MM.1S (cell line): ENCODE measurements at places on chromosomes 4 and X.
A peak's percentile ranks its signal among the peaks of the same experiment; 100 is the strongest.

GRCh38 chr4:61068745-61069144, 131.4 kb upstream of the ADGRL3 start:
- no peak for DNase-seq

GRCh38 chrX:124045109-124045508, 83.6 kb downstream of the STAG2 start:
- DNase-seq = no peak

DNA sequence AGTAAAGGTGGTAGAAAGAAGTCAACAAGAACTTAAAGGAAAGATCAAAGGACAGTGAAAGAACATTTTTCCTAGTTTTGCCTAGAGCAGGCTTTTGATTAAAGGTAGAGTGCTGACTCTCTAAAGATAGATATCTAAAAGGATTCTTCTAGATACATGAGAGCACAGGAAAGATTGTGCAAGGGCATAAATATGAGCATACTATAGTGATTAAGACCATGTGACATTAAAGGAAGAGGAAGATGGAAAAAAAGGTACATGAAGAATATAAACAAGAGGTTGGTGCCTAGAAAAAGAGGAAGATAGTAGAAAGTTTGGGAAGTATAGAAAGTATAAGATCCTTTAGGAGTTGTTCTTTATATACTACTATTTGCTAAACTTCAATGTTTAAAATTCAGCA, 26.1 kb upstream of the TET2 start:
- DNase-seq = no peak

DNA sequence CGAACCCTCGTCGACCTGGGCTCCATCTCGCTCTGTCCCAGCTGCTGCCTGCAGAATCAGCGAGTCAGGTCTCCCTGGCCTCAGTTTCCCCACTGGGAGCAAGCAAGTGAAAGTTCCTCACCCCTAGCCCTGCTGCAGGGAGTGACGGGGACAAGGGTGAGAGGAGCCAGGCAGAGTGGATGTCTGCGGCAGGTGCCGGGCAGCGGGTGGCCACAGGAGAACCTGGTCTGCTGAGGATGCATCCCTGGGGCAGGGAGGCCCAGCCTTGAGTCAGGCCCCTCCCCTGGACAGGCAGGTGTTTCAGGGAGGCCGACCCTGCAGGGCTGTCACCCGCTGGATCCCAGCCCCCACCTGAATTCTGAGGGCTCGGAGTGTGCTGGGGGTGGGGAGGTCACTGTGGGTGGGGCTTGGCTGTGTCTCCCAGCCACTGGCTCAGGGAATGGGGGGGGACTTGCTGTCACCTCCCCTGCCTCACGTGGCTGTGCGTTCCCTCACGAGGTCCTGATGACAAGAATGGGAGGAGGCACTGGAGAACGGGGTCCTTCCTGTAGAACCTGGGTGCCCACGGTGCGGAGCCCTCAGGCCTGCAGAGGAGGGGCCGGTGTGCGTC, 33.2 kb downstream of the LRPAP1 start:
- DNase-seq = no peak

DNA sequence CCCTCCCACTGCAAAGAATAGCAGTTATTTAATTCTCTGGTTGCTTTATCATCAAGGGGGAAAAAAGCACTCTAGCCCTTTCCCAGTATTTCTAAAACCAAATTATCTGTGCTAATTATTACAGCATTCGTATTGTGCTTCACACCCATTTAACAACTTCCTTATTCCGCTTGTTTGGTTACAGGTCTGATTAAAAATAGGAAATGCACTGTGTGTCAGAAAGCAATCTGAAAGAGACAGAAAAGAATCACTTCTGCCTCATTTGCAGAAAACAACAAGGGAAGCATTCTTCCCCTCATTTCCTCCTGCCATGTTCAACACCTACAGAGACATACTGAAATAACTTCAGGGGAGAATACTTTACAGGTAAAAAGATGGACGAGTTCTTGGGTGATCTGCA, 114.9 kb upstream of the MAP3K15 start:
- DNase-seq = no peak

DNA sequence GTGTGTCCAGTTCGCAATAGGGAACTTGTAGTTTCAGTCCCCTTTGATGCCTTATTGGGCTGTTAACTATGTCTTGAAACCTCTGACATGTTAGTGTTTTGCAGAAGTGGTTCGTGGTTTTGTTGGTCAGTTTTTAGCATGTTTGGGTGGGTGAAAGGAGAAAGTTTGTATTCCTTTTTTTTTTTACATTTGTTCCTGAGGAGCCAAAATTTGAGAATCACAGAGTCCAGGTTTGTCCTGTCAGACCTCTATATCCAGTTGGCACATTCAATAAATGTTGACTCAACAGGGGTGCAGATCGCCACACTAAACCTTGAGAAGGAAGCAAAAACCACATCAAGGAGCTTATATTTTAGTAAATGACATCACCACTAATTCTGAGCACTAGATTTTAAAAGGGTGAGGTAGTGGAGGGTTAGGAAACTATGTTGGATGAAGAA, 26.2 kb downstream of the DLG3 start:
- peak; percentile 64 for DNase-seq
